ENCODE measurements at places on chromosomes 2 and 18. TPM values are rescaled to one million over a fixed set of nuclear protein-coding genes. Genes with fewer than 3 reads are reported as not detected.

DNA sequence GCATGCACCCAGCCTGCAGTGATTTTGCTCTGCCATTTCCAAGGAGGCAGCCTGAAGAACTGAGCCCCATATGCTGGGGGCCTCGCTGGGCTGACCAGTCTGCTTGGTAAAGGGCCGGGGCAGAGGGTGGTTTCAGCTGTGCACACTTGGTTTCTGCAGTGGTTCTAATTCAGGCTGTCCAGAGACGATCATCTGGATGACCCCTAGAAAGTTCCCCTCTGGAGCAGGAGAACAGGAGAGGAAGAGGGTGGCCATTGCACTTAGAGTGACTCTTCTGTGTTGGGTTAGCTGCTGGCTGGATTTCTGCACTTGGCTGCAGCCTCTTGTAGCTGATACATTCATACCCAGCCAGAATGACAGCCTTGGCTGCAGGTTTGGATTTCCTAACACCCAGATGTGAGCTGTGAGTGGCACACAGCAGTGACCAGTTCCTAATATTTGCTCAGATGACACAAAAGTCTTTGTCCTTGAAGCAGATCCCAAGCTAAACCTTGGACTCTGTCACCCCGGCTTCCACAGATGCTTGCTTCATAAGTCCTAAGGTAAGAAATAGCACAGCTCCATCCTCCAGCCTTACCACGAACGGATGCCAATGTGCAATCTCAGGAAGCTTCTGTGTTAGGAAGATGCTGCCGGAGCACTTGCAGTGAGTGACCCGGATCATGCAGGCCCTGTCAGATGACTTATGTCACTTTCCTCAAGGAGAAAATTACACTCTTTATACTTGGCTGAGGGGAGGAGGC lies 105.6 kb downstream of the HNRNPLL start:
- H3K27ac ChIP-seq, result no peak overlapping the region
- peaks cover 14% of the 10 kb centered on the region for H3K4me1 ChIP-seq
- no peak for DNase-seq
- no peaks in the 10 kb centered on the region for H3K36me3 ChIP-seq

GRCh38 chr2:30865892-30866681 lies 58.8 kb upstream of the CAPN13 start:
- no peaks in the 10 kb centered on the region for H3K36me3 ChIP-seq
- no peak for DNase-seq
- peak overlapping the region; percentile 6 for H3K27ac ChIP-seq
- H3K27me3 ChIP-seq, result peaks cover 5% of the 10 kb centered on the region

GRCh38 chr2:151071382-151071781 lies 190.3 kb downstream of the RBM43 start:
- H3K36me3 ChIP-seq, result peaks cover 4% of the 10 kb centered on the region
- H3K4me1 ChIP-seq, result peaks cover 8% of the 10 kb centered on the region
- H3K27me3 ChIP-seq, result no peaks in the 10 kb centered on the region

GRCh38 chr2:219289537-219290361 lies 10.6 kb downstream of the DNAJB2 start:
- H3K27me3 ChIP-seq, result peaks cover 11% of the 10 kb centered on the region
- H3K4me1 ChIP-seq, result peaks cover 11% of the 10 kb centered on the region
- no peak overlapping the region for H3K27ac ChIP-seq

- H3K27me3 ChIP-seq, result no peaks in the 10 kb centered on the region
- H3K4me3 ChIP-seq, result no peak overlapping the region
- no peak for DNase-seq
- H3K27ac ChIP-seq, result no peak overlapping the region
- H3K36me3 ChIP-seq, result peaks cover 6% of the 10 kb centered on the region
- no peaks in the 10 kb centered on the region for H3K4me1 ChIP-seq
These were observed 39.2 kb upstream of the KCNJ13 start for GRCh38 chr2:232815569-232815968.

DNA sequence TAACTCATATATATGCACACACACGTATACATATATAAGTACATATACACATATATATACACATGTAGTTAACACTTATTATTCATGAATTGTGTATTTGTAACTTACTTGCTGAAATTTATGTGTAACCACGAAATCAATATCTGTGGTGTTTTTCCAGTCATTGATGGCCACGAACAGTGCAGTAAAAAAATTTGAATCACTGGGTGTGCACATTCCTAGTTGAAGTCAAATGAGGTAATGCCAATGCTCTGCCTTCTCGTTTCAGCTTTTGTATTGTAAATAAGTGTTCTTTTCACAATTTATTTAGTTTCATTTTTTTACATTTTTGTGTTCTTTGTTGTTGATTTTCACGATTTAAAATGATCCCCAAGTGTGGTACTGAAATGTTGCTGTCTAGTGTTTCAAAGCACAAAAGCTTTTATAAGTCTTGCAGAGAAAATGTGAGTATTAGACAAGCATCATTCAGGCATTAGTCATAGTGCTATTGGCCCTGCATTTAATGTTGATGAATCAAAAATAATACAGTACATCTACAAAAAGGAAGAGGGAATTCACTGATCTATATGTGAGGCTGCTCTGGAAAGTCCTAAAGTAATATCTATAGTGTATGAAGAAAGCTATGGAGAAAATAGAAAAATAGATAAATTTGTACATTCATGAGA lies 419.0 kb downstream of the DSC3 start:
- no peaks in the 10 kb centered on the region for H3K27me3 ChIP-seq
- H3K36me3 ChIP-seq, result no peaks in the 10 kb centered on the region
- H3K4me3 ChIP-seq, result no peak overlapping the region

DNA sequence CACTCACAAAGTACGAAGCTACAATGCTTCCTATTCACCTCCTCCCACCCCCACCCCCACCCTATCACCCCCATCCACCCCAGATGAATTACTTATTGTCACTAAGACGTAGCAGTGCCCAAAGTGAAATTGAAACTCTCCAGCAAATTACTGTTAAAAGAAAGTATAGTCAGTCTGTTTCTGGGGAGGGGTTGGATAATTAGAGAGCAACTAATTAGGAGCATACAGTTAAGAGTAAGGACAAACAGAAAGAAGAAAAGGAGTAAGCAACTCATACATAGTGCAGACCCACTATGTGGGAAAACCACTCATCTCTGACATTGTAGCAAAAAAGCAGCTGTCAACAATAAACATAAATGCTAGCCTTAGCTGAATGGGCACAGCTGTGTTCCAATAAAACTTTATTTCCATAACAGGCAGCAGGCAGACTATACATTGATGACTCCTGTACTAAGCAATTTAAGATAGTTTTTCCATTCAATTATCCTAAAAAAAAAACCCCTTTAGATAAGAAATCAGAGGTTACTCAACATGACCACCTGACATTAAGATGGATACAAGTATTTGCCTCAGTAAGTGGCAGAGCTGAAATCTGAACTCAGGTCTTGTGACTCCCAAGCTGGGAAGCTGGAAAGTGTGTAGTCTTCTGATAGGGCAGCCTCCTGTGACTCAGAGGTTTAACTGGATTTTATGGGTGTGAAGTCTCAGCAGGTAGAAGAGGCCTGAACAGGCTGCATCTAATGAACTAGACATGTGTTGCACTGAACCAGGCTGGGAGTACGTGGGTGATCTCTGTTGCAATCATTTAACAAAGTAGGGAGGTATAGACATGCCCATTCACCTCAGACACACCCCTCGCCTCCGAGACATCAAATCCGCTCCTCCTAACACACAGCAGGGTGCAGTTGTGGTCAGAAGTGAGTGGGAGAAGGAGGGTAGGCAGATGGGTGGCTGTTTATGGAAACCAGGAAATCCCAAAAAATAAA lies 171.8 kb upstream of the KLF7 start:
- no peaks in the 10 kb centered on the region for H3K36me3 ChIP-seq
- no peak for DNase-seq
- peak overlapping the region; percentile 37 for H3K27ac ChIP-seq
- H3K4me1 ChIP-seq, result peaks cover 51% of the 10 kb centered on the region

- H3K27me3 ChIP-seq, result no peaks in the 10 kb centered on the region
- peaks cover 16% of the 10 kb centered on the region for H3K4me1 ChIP-seq
- DNase-seq, result no peak
- H3K36me3 ChIP-seq, result no peaks in the 10 kb centered on the region
- H3K27ac ChIP-seq, result no peak overlapping the region
These were observed 258.5 kb downstream of the RND3 start for GRCh38 chr2:150228936-150229335.

- no peaks in the 10 kb centered on the region for H3K4me1 ChIP-seq
- no peak overlapping the region for H3K4me3 ChIP-seq
- H3K27me3 ChIP-seq, result no peaks in the 10 kb centered on the region
- no peak overlapping the region for H3K27ac ChIP-seq
- no peak for DNase-seq
- H3K36me3 ChIP-seq, result no peaks in the 10 kb centered on the region
These were observed 65.2 kb downstream of the C2orf76 start for GRCh38 chr2:119301413-119301812.

DNA sequence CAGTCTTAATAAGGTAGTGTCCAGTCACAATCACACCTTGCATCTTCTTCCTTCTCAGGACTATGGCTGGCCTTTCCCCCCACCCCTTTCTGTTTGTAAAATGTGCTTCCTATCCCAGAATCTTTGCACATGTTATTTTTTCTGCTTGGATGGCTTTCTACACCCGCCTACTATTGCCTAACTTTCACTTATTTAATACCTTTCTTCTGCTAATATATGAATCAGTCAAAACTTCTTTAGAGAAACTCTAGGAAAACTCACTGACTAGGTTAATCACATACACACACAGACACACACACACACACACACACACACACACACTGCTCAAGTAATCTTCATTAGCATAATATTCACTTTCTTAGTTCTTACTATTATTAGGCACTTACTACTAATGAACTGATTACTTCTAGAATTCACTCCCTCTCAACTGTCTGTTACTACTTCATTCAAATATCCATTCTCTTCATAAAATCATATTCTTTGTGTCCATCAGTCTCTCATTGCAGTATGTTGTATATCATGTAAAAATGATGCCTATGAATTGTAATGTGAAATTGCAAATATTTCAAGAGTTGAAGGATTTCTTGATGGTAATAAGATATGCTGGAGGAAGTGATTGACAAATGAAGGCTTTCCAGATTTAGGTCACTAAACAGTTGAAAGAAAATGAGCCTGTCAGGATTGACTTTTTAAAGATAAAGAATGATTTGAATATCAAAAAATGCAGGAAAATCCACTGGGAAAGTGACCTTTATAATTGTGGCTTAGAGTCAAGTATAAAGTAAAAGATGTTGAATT lies 51.2 kb downstream of the CLIP4 start:
- no peaks in the 10 kb centered on the region for H3K27me3 ChIP-seq
- H3K4me1 ChIP-seq, result no peaks in the 10 kb centered on the region
- H3K4me3 ChIP-seq, result no peak overlapping the region
- no peak for DNase-seq
- no peak overlapping the region for H3K27ac ChIP-seq

GRCh38 chr2:112342067-112342550 lies 66.7 kb downstream of the ZC3H6 start:
- no peak overlapping the region for H3K4me3 ChIP-seq
- H3K27me3 ChIP-seq, result no peaks in the 10 kb centered on the region
- DNase-seq, result no peak

DNA sequence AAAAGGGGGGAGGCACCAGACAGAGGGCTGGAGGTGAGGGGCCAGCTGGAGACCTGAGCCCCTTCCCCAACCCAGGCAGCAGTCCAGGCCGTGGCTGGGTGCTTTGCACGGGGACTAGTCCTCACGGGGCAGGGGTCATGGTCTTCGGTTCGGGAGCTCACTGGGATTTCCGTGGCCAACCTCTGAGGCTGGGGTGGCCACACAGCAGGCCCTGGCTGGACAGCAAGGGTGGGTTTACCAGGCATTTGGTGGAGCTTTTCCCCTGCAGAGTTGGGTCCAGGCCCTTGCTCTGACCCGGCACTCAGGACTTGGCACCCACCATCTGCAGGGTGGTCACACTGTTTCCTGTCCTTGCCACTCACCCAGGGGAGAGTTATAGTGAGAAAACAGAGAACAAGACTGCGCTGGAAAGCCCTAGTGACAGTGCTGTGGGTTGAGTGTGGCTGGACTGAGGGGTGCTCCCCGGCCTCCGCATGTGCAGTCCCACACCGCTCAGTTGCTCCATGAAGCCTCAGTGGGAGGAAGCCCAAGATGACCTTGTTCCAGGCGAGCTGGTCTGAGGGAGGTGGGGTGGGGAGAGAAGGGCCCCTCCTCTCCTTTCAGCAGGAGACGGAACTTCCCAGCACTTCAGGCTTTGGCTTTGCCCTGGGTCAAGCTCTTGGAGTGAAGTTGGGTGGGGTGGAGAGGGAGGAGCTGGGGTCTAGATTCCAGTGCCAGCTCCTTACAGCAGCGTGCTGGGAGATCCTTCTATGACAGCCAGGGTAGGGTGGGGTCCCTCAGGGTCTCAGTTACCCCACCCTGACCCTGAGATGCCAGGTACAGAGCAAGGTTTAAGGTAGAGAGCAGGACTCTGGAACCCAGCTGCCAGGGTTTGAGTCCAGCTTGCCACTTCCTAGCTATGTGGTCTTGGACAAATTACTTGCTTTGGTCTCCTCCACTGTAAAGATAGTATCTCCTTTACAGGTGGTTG lies 219.8 kb downstream of the DYSF start:
- DNase-seq, result no peak
- no peaks in the 10 kb centered on the region for H3K36me3 ChIP-seq
- peaks cover 5% of the 10 kb centered on the region for H3K4me1 ChIP-seq
- H3K4me3 ChIP-seq, result no peak overlapping the region
- H3K27me3 ChIP-seq, result no peaks in the 10 kb centered on the region

DNA sequence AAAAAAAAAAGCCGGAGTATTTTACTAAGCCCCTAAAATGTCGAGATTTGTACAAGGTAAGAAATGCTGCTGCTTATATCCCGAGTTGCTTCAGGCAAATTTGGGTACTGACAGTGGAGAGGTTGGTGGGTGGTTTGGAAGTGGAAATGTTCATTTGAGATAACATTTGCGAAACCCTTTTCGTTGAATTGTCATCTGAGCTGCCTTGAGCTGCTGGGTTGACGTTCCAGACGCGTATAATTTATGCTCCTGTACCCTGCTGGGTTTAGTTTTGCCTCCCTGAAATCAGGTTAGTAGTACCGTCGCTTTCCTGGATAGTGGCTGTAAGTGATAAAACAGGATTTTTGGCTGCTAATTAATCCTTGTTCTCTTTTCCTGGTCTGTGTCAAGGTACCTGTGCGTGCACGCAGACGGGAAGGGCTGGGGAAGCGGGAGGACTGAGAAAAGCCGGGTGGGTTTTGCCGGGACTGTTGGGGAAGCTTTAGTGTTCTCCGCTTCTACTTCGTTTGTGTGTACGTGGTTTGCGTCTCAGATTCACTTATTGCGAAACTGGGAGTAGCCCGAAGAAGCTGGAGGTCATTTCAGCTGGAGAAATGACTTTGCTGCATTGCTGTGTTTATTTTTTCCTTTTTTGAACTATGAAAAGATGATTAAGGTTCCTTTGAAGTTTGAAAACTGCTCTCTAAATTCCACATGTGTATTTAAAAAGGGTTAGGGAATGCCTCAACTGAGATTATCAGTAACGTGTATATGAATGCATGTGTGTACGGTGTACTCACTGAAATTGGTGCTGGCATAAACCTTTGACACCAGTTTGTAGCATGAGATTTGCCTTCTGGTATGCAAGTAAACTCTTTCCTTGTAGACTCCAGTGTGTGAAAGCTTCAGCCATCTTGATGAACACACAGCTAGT lies 709 bp downstream of the UGP2 start:
- peak overlapping the region; percentile 79 for H3K27ac ChIP-seq
- peak overlapping the region; percentile 100 for H3K4me3 ChIP-seq
- DNase-seq, result no peak
- no peaks in the 10 kb centered on the region for H3K36me3 ChIP-seq
- H3K27me3 ChIP-seq, result no peaks in the 10 kb centered on the region

GRCh38 chr2:240594511-240595380 lies 8.2 kb downstream of the CAPN10 start:
- no peak overlapping the region for H3K27ac ChIP-seq
- H3K36me3 ChIP-seq, result no peaks in the 10 kb centered on the region
- H3K27me3 ChIP-seq, result no peaks in the 10 kb centered on the region
- no peaks in the 10 kb centered on the region for H3K4me1 ChIP-seq

The DAPL1 gene
- total RNA-seq, result not detected

The AMER3 gene
- total RNA-seq, result 1.4 TPM
